ENCODE measurements at places on chromosomes 11 and 22. TPM values are rescaled to one million over a fixed set of nuclear protein-coding genes. Genes with fewer than 3 reads are reported as not detected.

The KDM4E gene
- not detected for total RNA-seq

The CCDC188 gene
- total RNA-seq = 1.4 TPM

The HSPA8 gene
- total RNA-seq = 1,560 TPM

The NCF4 gene
- 5.1 TPM for total RNA-seq

The PRG3 gene
- total RNA-seq = not detected

All from camera-type eye (tissue), 1 donor.